ENCODE measurements at places on chromosomes 12 and 14.

DNA sequence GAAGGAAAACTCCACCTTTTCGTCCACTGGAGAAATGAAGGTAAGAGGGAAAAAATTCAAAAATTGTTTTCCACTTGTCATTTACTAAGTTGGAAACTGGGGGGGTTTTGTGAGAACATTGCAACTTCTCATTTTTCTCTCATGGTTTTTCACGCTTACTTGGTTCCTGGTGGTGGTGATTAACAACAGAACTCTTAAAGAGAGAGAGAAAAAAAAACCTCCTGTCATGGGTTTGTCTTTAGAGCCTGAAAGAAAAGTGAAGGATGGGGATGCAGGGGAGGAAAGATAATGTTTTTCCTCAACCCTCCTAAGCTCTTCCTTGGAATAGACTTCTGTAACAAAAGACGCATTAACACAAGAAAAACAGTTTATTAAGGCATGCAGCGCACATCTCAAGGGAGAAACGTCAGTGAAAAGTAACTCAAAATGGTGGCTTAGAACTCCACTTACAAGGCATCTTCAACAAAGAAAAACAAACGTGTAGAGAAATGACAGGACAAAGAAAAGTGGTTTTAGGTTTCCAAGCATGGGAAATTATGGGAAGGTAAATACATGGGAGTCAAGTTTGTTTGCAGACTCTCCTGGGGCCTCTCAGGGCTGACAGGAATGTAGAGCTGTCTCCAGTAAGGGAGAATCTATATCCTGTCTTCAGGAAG, 81.9 kb upstream of the ATF7IP start:
- peak; percentile 68 for DNase-seq

GRCh38 chr12:22396253-22396652, 61.7 kb upstream of the ST8SIA1 start:
- DNase-seq = no peak

DNA sequence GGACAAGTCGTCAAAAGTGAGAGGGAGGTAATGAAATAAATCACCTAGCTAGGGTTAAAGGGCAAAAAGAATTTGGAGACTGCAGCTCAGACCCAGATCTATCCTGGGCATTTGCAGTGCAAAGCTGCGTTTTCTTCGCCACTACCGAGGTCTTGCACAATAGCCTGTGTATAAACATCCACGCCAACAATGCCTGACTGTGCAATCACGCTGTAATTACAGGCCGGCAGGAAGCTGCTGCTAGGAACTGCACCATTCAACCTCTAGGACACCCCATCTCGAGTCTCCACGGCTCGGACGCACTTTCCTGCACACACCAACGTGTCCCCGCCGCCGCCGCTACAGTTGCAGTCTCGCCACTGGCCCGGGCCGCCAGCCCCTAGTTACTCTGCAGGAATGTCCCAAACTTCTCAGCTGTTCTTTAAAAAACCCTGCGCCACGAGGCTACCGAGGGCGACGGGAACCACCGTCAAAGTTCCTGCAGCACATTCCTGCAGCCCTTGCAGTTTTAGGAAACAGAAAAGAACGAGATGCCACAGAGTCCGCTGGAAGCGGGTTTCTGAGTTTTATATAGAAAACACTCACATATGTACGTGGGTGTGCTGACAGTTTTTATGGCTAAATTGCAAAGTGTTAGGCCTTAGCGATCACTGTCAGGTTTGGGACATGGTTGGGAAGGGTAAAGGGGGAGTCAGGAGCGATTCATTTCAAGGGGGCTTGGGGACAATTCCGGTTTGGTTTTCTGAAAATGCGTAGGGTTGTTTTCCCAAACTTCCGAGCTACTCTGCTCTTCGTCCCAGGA, 65.6 kb upstream of the PTGR2 start:
- no peak for DNase-seq

DNA sequence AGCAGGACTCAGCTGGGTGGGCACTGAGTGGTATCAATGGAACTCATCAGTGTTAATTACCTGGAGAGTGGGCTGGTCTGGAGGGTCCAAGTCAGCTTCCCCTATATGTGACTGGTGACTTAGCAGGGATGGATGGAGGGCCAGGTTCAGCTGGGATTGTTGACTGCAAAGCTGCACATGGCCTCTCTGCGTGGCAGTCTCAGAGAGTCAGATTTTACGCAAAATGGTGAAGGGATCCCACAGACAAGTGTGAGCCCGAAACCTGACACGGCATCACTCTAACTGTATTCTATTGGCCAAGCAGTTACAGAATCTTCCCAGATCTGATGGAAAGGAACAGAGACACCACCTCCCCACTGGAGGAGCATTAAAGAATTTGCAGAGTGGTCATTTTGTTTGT, 716.0 kb upstream of the TBX3 start:
- DNase-seq = no peak

GRCh38 chr14:89844508-89844907, 110.0 kb downstream of the EFCAB11 start:
- no peak for DNase-seq

- DNase-seq = no peak
Measured at GRCh38 chr14:60197629-60198303, 32.6 kb upstream of the DHRS7 start.

- no peak for DNase-seq
Measured at GRCh38 chr12:29863665-29864064, 79.9 kb upstream of the TMTC1 start.

All from left renal cortex interstitium (tissue), 4 donors.